ENCODE measurements at places on chromosomes 7 and 10.

DNA sequence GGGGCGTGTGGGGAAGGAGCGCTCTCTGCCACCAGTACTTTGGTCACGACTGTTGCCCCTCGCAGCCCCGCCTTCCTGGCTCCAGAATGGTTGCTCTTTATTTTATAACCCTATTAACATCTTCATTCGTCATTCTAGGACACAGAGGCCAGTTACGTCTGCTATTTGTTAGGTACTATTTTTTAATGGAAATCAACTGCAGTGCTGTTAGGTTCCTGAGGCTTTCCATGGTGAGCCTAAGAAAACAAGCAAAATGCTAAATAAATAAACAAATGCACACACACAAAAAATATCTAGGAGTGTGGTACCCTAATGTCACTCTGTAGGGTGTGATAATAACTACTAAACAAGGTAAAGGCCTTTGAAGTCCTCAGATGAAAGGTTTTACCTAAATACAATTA is 71.1 kb downstream of the SLC37A3 start:
- DNase-seq, result no peak

GRCh38 chr10:1268831-1269230 is 212.6 kb downstream of the WDR37 start:
- no peak for DNase-seq

DNA sequence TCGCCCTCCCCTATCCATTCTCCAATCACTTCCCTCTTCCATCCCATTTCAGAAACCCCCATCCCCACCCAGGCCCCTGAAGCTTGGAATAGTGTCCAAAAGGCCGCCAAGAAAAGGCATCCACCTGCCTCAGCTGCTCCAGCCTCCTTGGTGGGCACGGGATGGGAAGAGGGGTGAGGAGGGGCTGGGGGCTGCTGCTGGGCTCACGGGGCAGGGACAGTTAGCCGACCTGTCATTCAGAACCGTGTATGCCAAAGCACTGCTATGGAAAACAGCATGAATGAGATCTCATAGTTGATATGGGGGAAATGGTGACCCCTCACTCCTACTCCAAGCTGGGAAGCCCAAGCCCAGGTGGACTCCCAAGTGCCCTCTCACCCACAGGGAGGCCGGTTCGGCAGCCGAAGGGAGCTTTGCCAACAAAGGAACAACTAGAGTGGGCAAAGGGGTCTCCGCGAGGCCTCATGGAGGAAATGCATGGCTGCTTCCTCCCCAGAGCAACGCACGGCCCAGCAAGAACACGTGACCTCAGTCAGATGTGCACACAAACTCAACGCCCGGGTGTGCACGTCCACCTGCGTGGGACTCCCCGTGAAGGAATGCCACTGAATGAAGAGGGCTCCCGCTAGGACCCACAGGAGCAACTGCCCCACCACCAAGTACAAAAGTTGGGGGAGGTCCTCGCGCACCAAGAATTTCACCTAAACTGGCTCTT is 52.5 kb downstream of the EBF3 start:
- no peak for DNase-seq

- DNase-seq, result no peak
These were observed 442.6 kb downstream of the PARD3 start for GRCh38 chr10:34372509-34372908.

DNA sequence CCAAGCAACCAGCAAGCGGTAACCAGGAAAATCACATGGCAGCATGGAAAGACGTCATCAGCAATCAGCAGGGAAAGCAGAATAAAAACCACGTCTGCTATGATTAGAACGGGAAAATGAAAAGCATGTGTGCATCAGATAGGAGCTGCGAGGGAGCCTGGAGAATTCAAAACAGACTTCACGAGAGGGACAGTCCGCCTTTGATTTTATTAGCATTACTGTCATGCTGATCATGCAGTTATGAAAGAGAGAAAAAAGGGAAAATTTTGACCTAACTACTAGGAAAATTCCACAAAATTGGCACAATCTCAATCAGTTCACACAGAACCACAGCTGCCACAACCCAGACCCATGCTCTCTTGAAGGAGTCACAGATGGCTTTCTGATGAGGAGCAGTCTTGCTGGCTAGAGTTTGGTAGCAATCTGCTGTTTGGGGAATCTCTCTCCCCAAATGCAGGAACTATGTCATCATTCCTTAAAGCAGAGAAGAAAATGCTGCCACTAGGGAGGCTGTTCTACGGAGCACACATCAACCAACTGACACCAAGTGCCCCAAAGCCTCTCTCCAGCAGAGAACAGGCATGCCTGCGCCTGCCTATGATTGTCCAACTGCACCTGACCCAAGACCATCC is 295.9 kb downstream of the TNS3 start:
- peak; percentile 62 for DNase-seq

GRCh38 chr7:75793676-75794075 is 19.9 kb downstream of the CCL24 start:
- no peak for DNase-seq

DNA sequence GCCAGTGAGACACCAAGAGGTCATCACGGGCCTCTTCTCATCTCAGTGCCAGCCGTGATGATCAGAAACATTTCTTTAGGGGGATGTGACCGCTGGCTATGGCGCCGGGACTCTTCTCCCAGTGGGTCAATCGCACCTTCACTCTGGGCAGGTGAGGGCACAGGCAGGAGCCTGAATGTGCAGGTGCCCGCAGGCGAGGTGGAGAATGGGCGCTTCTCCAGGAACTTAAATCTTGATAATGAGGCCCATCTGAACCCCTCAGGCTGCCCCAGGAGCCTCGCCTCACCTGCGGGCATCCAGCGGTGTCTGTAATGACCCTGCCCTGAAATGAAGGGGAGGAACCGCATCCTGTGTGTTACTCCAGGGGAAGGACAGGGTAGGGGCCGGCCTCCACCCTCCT is 204.7 kb downstream of the ADARB2 start:
- DNase-seq, result no peak

GRCh38 chr10:121665809-121666208 is 67.6 kb upstream of the FGFR2 start:
- no peak for DNase-seq

DNA sequence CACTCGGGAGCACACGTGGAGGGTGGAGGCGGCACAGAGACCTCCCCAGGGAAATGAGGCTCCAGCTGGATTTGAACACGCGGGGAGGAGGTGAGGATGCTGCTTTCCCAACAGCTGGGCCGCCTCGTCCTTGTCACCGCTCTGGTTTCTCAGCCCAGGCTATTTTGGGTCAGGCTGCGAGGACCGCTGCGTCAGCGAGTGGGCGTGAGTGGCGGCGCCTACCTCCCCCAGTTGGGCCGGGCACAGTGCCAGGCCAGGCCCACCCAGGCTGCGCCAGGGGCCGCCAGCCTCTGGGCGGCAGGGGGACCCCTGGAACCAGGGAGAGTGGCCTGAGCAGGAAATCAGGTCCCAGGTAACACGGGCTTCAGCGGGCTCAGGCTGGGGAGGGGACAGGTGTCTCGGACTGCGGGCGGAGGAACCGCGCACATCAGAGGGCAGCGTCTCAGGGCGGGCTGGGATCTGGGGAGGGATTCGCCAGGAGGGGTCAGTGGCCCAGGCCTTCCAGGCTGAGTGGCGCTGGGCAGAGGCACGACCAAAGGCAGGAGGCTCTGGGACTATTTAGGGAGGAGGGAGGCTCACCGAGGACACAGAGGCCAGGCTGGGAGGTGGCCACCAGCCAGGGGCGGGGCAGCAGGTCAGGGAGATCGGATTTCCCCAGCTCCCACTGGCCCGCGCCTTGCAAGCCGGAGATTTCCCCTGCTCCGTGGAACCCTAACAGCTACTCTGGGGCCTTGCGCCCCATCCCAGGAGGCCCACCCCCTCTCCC is 125.2 kb upstream of the RET start:
- no peak for DNase-seq

- no peak for DNase-seq
These were observed 51.1 kb downstream of the KCTD7 start for GRCh38 chr7:66679633-66680244.

DNA sequence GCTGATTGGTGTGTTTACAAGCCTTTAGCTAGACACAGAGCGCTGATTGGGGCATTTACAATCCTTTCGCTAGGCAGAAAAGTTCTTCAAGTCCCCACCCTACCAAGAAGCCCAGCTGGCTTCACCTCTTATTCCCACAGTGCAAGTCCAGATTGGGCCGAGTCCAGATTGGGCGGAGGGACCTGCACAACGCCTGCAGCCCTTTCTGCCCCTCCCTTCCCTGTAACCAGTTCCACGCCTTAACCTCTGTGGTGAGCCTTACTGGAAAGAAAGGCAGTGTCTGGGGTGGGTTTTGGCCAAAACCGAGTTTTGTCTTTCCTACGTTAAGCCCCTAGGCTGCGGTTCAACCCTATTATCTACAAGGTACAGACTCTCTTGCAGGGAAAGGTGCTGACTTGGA is 268.7 kb downstream of the ZEB1 start:
- no peak for DNase-seq

DNA sequence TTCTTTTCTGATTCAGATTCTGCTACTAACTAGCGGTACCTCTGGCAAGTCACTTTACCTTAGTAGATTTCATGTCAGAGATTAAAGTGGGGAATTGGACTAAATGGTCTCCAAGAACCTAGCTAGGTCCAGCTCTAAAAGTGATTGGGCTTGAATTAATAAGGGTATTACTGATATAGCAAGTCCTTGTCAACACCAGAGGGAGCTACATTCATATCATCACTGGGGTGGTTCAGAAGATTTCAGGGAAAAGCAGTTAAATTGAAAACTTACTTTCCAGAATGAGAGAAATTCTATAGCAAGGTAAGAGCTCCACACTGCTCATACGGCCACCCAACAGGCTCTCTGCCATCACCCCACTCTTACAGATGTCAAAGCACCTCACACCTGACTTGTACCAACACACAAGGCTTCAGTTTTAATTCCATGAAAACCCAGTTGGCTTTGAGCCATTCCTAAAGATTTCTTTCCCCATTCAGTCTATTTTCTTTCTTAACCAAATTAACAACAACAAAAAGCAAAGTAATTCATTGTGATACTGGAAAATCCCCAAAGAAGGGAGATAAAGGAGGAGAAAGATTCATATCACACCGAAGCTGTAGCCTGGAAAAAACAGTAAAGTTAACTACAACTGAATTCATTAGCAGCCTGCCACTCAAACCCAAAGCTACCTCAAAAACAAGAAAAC is 38.0 kb upstream of the SPOCK2 start:
- peak; percentile 71 for DNase-seq

GRCh38 chr7:156600496-156600895 is 40.1 kb upstream of the RNF32 start:
- DNase-seq, result no peak

DNA sequence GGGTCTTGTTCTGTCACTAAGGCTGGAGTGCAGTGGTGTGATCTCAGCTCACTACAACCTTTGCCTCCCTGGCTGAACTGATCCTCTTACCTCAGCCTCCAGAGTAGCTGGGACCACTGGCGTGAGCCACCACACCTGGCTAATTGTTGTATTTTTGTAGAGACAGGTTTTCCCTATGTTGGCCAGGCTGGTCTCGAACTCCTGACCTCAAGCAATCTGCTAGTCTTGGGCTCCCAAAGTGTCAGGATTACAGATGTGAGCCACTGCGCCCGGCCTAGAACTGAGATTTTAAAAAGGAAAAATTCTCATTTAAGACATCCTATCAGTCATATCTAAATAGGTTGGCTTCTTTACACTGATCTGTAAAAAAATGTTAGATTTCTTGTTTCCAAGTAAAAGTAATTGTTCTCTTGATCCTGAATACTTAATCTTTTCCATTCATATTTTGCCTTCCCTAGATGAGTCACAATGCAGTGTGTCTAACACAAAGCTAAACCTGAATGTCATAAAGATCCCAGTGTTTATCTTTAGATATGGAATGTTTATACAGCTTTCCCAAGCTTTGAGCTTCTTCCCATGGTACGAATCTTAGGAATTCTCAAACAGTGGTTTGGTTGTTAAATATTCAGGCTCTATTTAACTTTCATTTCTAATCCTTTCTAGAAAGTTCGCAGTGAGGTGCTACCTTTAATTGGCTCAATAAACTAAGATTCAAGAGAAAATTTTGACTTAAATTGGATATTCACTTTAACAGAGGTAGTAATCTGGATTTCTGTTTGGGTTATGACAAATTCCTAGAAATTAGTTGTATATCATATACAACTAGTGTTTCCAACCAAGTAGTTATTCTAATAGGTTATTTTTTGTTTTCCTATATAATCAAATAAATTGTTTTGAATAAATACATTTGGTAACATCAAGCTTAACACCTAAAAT is 12.1 kb upstream of the LAMB1 start:
- no peak for DNase-seq

- no peak for DNase-seq
These were observed 650 bp upstream of the ZFAND2A start for GRCh38 chr7:1160670-1161021.

DNA sequence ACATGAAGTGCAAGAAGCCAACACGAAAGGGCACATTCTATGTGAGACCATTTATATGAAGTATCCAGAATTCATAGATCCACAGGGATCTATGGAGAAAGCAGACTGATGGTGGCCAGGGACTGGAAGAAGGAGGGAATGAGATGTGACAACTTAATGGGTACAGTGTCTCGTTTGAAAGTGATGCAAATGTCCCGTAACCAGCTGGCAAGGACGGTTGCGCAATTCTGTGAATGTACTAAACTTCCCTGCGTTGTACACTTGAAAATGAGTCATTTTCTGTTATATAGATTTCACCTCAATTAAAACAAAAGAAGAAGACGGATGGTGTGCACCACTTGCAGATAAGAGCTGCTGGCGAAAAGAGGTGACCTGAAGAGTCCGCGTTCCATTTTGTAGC is 861.1 kb downstream of the TYW1 start:
- peak; percentile 22 for DNase-seq

- DNase-seq, result no peak
These were observed 151.9 kb downstream of the ZMYND11 start for GRCh38 chr10:287026-287709.

- DNase-seq, result no peak
These were observed 42.4 kb downstream of the MRPS33 start for GRCh38 chr7:140972344-140972743.

DNA sequence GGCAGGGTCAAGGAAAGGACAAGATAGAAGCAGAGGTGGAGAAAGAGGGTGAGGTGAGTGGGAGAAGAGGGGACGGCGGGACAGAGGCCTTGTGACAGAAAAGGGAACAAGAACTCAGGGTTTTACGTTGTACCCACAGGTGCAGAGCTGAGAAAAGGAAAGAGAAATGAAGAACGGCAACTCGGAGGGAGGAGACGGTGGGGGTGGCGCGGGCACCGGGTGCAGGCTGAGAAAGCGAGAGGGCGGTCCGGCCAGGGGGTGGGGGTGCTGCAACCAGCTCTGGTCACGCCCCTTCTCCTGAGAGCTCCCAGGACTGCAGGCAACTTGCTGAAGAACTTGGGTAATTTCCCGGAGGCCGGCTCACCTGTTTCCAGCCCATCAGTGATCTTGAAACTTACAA is 65.3 kb downstream of the CARD11 start:
- no peak for DNase-seq

DNA sequence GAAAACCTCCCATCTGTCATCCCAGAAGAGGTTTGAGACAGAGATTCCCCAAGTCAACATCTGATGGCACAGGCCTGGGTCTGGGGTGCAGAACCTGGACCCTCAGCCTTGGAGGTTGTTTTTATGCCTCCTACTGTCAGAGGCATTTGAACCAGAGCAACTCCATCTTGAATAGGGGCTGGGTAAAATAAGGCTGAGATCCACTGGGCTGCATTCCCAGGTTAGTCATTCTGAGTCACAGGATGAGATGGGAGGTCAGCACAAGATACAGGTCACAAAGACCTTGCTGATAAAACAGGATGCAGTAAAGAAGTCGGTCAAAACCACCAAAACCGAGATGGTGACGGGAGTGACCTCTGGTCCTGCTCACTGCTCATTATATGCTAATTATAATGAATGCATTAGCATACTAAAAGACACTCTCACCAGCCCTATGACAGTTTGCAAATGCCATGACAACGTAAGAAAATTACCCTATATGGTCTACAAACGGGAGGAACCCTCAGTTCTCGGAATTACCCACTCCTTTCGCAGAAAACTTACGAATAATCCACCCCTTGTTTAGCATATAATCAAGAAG is 92.0 kb downstream of the ITGA8 start:
- DNase-seq, result no peak
